ENCODE measurements at places on chromosomes 11 and 22. TPM values are rescaled to one million over a fixed set of nuclear protein-coding genes. Genes with fewer than 3 reads are reported as not detected.

DNA sequence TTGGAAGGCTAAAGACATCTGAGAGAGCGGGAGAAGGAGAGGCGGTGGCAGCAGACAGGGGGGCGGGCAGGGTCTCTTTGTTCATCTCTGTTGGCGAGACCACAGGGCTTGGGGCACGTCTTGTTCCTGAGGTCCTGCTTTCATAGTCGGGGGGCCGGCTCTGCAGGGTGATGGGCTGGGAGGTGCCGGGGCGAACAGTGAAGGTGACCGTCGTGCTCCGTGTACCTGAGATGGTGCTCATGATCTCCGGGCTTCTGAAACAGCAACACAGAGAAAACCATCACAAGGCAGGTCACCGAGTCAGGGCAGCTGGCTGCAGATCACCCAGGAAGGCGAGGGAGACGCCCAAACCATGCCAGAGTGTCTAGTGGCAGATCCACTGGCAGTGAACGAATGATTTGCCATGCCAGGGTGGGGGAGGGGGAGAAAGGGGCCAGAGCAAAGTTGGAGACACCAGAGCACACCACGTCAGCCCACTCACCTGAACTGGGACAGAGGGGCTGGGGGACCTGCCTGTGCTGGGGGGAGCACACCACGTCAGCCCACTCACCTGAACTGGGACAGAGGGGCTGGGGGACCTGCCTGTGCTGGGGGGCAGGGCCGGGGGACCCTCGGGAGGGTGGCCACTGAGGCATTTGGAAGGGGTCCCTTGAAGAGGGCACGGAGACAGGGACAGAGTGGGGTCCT, 75.0 kb downstream of the CTTN start:
- DNase-seq: no peak
- no peaks in the 10 kb centered on the region for H3K36me3 ChIP-seq
- no peaks in the 10 kb centered on the region for H3K27me3 ChIP-seq
- H3K27ac ChIP-seq: no peak overlapping the region

- no peak for DNase-seq
- H3K4me3 ChIP-seq: no peak overlapping the region
- no peaks in the 10 kb centered on the region for H3K27me3 ChIP-seq
- H3K27ac ChIP-seq: no peak overlapping the region
Measured at GRCh38 chr11:20407344-20407743, 19.8 kb downstream of the PRMT3 start.

DNA sequence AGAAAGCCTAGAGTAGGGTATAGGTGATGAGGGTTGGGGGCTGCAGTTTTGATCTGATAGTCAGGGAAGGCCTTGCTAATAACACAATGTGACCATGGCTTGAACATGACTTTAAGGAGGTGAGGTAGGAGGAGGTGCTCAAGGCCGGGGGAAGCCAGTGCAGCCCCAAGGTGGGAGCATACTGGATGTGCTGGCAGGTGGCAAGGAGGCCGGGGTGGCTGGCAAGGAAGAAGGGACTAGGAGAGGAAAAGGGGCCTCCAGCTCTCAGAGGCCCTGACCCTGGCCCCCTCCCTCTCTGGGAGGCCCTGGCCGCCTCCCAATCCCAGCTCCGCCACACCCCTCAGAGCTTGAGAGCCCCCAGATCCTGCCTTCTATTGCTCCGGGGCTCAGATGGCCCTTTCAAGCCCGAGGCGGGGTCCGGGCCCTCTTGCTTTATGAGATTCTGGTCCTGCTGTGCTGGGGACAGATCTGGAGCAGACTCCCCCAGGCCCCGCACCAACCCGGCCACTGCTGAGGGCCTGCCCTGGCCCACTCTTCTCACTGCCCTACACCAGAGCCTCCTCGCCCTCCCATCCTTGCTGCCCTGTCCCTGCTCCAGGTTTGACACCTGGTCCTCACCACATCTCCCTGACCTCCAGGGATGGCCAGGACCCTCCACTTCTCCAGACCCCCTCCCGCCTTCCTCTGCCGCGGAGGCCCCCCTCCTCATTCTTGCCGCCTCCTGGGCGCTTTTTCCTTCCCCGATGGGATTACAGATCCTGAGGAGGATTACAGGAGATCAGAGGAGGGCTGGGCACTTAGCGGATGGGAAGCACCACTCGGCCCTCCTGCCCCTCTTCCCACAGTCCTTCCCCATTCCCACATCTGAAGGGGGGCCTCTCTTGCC, 1.8 kb downstream of the PITPNM1 start:
- H3K4me1 ChIP-seq: peaks cover 25% of the 10 kb centered on the region
- H3K27ac ChIP-seq: no peak overlapping the region
- DNase-seq: no peak
- peaks cover 3% of the 10 kb centered on the region for H3K36me3 ChIP-seq

DNA sequence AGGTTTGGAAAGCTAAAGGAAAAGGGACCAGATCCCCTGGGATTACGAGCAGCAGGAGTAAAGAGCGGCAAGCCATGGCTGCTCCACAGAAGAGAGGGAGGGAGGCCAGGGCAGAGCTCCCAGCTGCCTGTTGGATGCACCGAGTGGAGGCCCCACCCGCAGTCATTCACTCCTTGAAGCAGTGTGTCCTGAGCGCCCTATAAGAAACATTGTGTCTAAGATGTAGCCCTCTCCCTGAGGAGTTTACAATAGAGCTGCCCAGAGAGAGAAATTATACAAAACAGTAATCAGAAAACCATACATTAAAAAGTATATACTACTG, 54.7 kb upstream of the CSNK2A3 start:
- H3K4me3 ChIP-seq: no peak overlapping the region
- no peak for DNase-seq
- no peaks in the 10 kb centered on the region for H3K36me3 ChIP-seq
- no peaks in the 10 kb centered on the region for H3K4me1 ChIP-seq
- H3K27ac ChIP-seq: no peak overlapping the region

DNA sequence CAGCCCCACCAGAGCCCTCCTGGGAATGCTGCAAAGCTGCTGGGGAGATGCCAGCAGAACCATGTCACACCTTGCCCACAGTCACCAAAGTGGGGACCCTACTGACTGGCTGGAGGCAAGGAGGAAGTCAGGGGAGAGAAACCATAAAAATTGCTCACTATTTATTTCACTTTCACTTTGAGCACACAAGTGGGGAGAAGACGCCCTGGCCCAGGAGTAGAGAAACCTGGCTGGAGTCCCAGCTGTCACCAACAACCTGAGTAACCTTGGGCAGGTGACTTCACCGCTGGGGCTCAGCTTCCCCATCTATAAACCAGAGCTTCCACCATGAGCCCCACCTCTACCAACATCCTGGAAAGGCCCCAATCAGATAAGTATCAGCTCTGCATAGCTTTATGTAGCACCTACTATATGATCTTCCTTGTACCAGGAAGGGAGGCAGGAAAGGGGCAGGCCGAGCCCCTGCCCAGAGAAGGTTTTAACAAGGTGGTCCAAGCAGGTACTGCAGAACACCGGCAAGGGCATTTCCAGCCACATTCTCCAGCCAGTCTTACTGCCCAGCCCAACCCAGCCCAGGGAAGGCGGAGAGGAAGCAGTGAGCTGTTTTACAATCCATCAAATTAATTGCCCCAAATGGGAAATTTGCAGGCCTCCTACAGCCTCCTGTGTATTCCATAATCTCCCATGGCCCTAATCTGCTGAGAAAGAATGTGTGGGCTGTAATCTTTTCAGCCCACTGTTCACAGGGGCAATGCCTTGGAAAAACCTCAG, 27.6 kb downstream of the PLEKHA7 start:
- H3K4me3 ChIP-seq: no peak overlapping the region
- H3K27ac ChIP-seq: no peak overlapping the region
- no peaks in the 10 kb centered on the region for H3K36me3 ChIP-seq
- DNase-seq: no peak
- no peaks in the 10 kb centered on the region for H3K27me3 ChIP-seq
- H3K4me1 ChIP-seq: peaks cover 25% of the 10 kb centered on the region

DNA sequence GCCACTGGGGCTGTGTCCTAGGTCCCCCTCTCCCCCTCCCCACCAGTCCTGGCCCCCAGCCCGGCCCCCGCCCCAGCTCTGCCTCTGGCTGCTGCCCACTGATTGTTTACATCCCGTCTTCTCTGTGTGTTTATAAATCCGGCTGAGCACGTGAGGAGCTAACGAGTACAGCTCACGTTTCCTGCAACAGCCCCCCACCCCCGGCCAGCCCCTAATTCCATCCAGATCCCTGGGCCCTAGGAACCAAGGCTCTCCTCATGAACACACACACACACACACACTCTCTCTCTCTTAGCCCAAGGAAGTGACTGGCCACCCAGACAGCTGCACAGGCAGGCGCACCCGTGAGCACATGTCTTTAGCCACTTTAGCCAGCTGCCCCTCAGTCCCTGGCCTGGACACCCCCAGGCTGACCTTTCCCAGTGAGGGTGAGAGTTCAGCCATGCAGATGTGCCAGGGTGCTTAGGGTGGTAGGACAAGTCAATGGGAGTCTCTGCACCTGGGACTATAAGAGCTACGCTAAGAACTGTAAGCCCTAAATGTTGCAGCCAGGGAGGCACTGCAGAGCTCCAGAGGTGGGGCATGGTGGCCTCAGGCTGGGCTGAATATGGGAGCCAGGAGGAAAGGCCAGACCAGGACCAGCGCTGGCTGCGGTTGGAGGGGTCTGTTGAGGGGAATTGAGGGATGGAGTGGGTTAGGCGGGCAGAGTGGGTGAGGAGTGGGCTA, 2.9 kb downstream of the CLCF1 start:
- H3K27me3 ChIP-seq: no peaks in the 10 kb centered on the region
- no peak for DNase-seq
- no peak overlapping the region for H3K27ac ChIP-seq
- H3K4me1 ChIP-seq: peaks cover 21% of the 10 kb centered on the region

Gene C11orf52
- total RNA-seq: 14.4 TPM

Gene HBG2
- total RNA-seq: not detected

Gene BATF2
- total RNA-seq: 0.79 TPM

Gene HEPN1
- total RNA-seq: not detected

Gene SHISA8
- 1.4 TPM for total RNA-seq

Gene BEST1
- 6.7 TPM for total RNA-seq
